ENCODE measurements at places on chromosomes 4 and X. TPM values are rescaled to one million over a fixed set of nuclear protein-coding genes. Genes with fewer than 3 reads are reported as not detected.

The PPP2R3B gene
- total RNA-seq: 108 TPM

The LAMP2 gene
- total RNA-seq: 99.3 TPM

DNA sequence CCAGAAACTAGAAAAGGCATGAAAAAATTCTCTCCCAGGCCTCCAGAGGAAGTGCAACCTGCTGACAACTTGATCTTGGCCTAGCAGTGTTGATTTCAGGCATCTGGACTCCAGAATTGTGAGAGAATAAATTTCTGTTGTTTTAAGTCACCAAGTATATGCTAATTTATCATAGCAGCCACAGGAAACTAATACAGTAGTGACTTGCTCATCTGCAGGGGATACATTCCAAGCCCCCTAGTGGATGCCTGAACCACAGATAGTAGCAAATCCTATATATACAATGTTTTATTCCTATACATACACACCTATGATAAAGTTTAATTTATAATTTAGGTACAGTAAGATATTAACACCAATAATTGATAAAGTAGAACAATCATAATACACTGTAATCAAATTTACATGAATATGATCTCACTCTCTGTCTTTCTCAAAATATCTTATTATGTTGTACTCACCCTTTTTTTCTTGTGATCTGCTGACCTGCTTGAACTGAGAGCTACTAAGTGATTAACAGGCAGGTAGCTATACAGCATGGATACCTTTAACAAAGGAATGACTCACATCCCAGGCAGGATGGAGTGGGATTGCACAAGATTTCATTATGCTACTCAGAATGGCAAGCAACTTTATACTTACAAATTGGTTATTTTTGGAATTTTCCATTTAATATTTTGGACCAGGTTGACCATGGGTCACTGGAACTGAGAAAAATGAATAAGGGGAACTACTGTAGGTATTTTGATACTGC is 501.1 kb downstream of the KCNIP4 start:
- H3K36me3 ChIP-seq: no peaks in the 10 kb centered on the region
- H3K27ac ChIP-seq: no peak overlapping the region
- no peaks in the 10 kb centered on the region for H3K27me3 ChIP-seq
- H3K4me3 ChIP-seq: no peak overlapping the region
- DNase-seq: no peak

GRCh38 chrX:130654409-130654950 is 248.5 kb downstream of the ENOX2 start:
- H3K4me3 ChIP-seq: no peak overlapping the region
- H3K36me3 ChIP-seq: no peaks in the 10 kb centered on the region
- H3K27ac ChIP-seq: no peak overlapping the region
- no peak for DNase-seq
- H3K27me3 ChIP-seq: no peaks in the 10 kb centered on the region
- no peaks in the 10 kb centered on the region for H3K4me1 ChIP-seq

DNA sequence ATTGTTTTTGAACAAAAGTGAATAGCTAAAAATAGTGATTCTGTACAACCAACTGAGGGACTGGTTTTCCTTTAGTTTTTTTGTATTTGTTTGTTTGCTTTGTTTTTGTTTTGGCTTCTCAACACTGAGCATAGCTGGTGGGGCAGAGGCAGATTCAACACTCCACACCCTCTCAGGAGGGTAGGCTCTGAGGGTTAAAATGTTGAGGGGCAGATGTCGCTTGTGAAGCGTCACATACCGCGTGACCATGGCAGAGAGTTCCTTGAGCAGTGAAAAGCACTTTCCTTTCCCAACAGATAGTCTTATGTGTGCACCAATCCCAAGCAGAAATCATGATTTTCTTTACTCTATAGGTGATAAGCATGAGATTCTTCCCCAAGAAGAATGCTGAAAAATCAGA is 155.0 kb downstream of the PALLD start:
- H3K36me3 ChIP-seq: no peaks in the 10 kb centered on the region
- H3K4me1 ChIP-seq: no peaks in the 10 kb centered on the region
- no peak overlapping the region for H3K27ac ChIP-seq
- no peaks in the 10 kb centered on the region for H3K27me3 ChIP-seq

Measured in testis (tissue), 5 donors.